Ascending aorta (tissue), 2 donors: ENCODE measurements at places on chromosomes 6 and 20.

- no peaks in the 10 kb centered on the region for H3K36me3 ChIP-seq
- no peak overlapping the region for H3K27ac ChIP-seq
- H3K4me1 ChIP-seq: no peaks in the 10 kb centered on the region
- no peak for DNase-seq
- no peak overlapping the region for H3K4me3 ChIP-seq
Measured at GRCh38 chr6:6629402-6629801, 40.9 kb downstream of the LY86 start.

DNA sequence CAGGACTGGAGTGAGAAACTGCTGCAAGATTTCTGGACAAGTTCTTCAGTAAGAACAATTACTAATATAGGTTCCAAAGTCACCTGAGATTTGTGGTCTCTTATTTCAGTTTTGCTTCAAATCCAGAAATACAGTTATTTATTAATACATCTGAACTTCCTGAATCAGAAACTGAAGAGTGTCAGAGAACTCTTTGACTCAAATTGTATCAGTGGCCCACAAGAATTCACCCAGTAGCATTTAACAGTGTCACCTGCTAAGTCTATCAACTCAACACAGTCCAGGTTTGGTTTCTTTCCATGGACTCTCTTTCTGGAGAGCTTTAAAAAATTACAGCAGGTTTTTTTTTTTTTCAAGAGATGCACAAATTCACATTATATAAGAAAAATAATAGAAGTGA, 18.8 kb upstream of the NHSL1 start:
- no peak for DNase-seq
- no peaks in the 10 kb centered on the region for H3K36me3 ChIP-seq
- no peaks in the 10 kb centered on the region for H3K27me3 ChIP-seq
- no peak overlapping the region for H3K4me3 ChIP-seq
- H3K27ac ChIP-seq: no peak overlapping the region
- H3K4me1 ChIP-seq: no peaks in the 10 kb centered on the region

- H3K27me3 ChIP-seq: no peaks in the 10 kb centered on the region
- H3K27ac ChIP-seq: no peak overlapping the region
- H3K4me1 ChIP-seq: no peaks in the 10 kb centered on the region
- no peak for DNase-seq
- H3K4me3 ChIP-seq: no peak overlapping the region
Measured at GRCh38 chr6:34090529-34090928, 55.4 kb downstream of the GRM4 start.

GRCh38 chr6:170233286-170234205, 57.3 kb downstream of the DLL1 start:
- H3K4me3 ChIP-seq: no peak overlapping the region
- H3K36me3 ChIP-seq: no peaks in the 10 kb centered on the region
- no peak for DNase-seq
- no peak overlapping the region for H3K27ac ChIP-seq

- H3K27ac ChIP-seq: no peak overlapping the region
- DNase-seq: no peak
- H3K4me1 ChIP-seq: no peaks in the 10 kb centered on the region
- no peaks in the 10 kb centered on the region for H3K36me3 ChIP-seq
Measured at GRCh38 chr20:34129518-34130162, 17.6 kb upstream of the EIF2S2 start.
